ENCODE measurements at places on chromosomes 3 and 15. TPM values are rescaled to one million over a fixed set of nuclear protein-coding genes. Genes with fewer than 3 reads are reported as not detected.

- H3K36me3 ChIP-seq, result no peaks in the 10 kb centered on the region
- H3K4me1 ChIP-seq, result peaks cover 4% of the 10 kb centered on the region
- peak; percentile 80 for DNase-seq
- no peaks in the 10 kb centered on the region for H3K27me3 ChIP-seq
- H3K27ac ChIP-seq, result peak overlapping the region; percentile 69
- H3K4me3 ChIP-seq, result no peak overlapping the region
These were observed 42.5 kb downstream of the MCF2L2 start for GRCh38 chr3:183385698-183386613.

GRCh38 chr3:134511500-134511899, 25.6 kb downstream of the CEP63 start:
- DNase-seq, result no peak
- H3K4me1 ChIP-seq, result no peaks in the 10 kb centered on the region
- no peak overlapping the region for H3K27ac ChIP-seq

C3orf20 gene
- total RNA-seq, result 0.12 TPM

GRCh38 chr3:197305854-197306253, 7.4 kb upstream of the DLG1 start:
- no peaks in the 10 kb centered on the region for H3K27me3 ChIP-seq
- no peaks in the 10 kb centered on the region for H3K36me3 ChIP-seq
- H3K4me3 ChIP-seq, result no peak overlapping the region
- H3K4me1 ChIP-seq, result peaks cover 12% of the 10 kb centered on the region
- no peak for DNase-seq

GRCh38 chr15:77871852-77872371, 205.6 kb downstream of the TBC1D2B start:
- H3K36me3 ChIP-seq, result no peaks in the 10 kb centered on the region
- no peaks in the 10 kb centered on the region for H3K4me1 ChIP-seq
- DNase-seq, result no peak
- no peak overlapping the region for H3K27ac ChIP-seq

DNA sequence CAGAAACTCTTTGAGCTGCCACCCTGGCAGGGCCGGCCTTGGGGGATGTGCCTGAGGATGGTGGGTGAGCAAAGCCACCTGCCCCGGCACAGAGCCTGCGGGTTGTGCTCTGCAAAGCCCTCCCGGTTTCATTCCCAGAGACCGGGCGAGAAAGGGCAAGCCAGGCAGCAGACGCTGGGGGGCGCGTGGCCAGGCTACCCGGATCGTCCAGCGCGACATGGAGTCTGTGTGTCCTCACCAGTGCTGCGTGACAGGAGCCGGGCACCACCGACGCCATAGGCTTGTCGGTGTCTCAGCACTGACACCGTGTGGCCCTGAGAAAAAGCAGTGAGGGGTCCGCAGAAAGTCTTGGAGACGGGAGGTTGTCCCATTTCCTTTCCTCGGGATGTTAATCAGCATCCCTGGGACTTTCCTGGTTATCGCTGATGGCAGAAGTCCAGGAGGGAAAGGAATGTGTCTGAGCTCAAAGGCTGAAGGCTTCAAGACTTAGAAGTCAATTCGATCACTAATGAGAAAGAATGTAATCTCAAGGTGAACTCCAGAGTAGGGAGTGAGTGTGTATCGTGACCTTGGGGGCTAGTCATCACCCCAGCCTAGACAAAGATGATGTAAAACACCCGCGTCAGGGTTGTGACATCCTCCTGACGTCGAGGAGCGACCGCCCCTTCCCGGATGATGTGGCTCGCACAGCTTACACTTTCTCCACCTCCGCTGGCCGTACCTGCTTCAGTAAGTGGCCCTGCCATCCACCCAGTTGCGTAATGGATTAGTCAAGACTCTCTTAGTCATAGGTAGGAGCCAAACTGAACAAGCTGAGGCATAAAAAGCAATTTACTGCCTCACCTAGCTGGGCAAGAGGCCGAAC, 36.3 kb upstream of the PLA2G4E start:
- no peaks in the 10 kb centered on the region for H3K27me3 ChIP-seq
- no peak overlapping the region for H3K27ac ChIP-seq
- H3K36me3 ChIP-seq, result no peaks in the 10 kb centered on the region
- peak; percentile 82 for DNase-seq

DNA sequence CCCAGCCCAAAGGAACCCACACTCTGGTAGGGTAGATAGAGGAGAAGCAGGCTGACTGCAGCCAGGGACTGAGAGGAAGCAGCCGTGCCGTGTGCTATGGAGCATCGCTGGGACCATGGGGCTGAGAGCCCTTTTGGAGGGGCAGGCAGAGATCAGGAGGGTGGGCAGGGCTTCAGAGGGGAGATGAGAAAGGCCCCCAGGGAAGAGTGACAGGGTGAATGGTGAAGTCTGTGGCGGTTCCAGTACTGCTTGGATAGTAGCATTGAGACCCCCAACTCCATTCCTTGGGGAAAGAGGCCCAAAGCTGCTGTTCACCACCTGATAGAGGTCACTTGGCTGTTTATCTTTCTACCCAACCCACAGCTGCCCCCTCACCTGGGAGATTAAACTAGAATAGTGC, 80.0 kb upstream of the MRPS22 start:
- no peaks in the 10 kb centered on the region for H3K4me1 ChIP-seq
- DNase-seq, result no peak
- H3K27me3 ChIP-seq, result no peaks in the 10 kb centered on the region
- no peak overlapping the region for H3K27ac ChIP-seq

ALDH1A3 gene
- 3.0 TPM for total RNA-seq

ATP2B2 gene
- 0.06 TPM for total RNA-seq

ZNF502 gene
- 3.8 TPM for total RNA-seq

Data from lung (tissue), 17 donors.